ENCODE measurements at places on chromosomes 3 and 15.

DNA sequence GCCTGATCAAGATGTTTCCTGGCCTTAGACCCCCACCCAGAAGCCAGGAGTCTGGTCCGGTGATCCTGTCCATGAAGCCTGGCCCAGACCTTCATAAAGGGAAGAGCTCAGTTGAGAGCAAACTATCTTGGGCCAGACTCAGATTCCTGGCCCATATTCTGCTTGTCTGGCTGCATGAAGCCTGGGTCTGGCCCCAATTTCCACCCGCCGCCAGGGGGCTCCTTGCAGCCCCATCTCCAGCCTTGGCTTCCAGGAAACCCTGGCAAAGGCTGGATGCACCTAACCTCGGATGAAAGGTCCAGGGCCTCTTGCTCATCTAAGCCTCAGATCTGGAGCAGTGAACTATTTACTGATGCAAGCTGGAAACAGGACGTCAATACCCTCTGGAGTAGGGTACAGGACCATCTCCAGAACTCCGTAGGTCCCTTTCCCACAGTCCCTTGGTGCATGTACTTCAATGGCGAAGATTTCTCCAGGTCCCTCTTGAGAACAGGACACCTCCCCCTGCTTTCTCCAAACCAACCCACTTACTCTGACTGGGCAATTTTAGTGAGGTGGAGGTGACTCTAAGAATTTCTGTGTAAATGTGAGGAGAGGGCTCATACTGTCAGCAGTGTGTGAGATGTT is 5.6 kb downstream of the FOXL2 start:
- DNase-seq: no peak

DNA sequence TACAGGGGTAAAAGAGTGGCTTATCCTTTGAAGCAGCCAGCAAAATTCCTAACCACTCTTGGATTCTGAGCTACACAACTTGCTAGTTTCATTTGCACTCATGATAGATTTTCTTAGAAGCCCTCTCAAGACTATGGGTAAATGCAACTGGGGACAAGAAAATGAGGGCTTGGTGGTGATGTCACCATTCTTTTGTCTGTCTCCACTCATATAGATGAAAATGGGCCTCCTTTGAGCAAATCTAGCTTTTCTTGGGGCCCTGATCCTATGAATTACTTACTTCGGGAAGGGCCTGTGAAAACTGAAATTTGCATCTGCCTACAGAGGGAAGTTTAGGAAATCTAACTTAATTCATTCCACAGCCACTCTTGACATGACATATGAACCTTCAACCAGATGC is 486.3 kb downstream of the MAGI1 start:
- DNase-seq: no peak

DNA sequence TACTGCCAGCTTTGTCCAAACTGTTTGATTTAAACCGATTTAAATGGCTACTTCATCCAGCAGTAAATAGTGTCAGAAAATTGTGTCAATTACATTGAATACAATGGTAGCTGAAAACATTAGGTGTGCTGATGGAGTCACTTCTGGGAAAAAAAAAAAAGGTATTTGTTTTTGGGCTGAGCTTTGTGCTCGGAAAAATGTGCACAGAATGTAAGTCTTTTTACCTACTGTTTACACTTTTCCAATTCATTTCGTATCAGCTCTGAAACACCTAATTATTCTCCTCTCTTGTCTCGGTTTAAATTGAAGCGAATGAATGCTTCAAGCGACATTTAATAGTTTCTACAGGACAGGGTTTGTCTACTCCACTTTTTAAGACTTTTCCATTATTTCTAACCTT is 1078.4 kb downstream of the ROBO1 start:
- DNase-seq: no peak

DNA sequence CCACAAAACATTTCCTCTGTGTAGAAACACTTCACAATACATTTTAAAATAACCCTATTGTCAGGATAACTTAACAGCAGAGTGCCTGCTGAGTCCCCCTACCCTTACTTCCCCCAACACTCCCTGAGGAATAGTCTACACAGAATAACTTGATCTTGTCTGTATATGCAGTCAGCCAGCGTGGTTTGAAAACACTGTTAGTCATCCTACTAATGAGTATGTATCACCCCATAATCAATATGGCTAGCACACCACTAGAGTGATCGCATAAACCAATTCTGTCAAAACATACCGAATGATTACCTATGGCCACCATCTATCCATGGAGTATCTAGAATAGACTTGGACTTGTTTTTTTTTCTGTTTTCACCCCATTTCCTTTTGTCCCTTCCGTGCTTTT is 152.7 kb upstream of the NECTIN3 start:
- no peak for DNase-seq

- DNase-seq: no peak
Observed at GRCh38 chr3:83622526-83622925, 1336.3 kb upstream of the CADM2 start.

GRCh38 chr3:40476478-40477470 is at the start of gene ZNF619:
ZNF619 (plus strand) TSS chr3:40477122; CDS start chr3:40477980, 858 bp downstream.
- peak; percentile 35 for DNase-seq

- no peak for DNase-seq
Observed at GRCh38 chr3:89227634-89228033, 120.2 kb downstream of the EPHA3 start.

DNA sequence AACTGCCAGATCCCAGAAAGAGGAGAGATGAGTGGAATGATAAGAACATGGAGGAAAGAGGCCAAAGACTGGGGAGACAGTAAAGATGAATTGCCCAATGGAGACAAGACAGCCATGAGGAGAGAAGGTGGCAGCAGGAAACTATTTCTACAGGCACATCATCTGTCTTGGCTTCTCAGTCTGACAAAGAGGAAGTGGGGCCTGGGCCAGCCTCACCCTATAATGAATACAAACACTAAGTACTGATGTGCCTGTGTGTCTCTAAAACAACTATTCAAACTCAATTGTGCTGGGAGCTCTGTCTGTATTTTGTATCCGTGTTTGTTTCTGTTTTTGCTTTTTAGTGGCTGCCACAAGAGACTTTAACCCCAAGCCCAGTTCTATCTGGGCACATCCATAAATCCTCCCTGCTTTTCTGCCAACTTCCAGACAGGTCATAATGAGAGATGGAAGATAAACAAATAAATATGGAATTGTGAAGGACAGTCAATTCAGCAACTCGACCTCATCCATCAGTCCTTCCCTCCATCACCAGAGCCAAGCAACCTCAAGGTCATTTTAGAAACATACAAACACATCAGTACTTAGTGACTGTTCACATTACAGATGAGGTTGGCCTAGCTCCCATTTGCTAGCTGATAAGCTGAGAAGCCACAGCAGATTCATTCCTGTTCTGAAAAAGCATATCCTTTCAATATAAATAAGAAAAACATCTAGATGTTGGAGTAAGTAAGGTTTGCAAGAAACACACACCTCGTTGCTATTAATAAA is 116.7 kb downstream of the CADPS start:
- DNase-seq: no peak

DNA sequence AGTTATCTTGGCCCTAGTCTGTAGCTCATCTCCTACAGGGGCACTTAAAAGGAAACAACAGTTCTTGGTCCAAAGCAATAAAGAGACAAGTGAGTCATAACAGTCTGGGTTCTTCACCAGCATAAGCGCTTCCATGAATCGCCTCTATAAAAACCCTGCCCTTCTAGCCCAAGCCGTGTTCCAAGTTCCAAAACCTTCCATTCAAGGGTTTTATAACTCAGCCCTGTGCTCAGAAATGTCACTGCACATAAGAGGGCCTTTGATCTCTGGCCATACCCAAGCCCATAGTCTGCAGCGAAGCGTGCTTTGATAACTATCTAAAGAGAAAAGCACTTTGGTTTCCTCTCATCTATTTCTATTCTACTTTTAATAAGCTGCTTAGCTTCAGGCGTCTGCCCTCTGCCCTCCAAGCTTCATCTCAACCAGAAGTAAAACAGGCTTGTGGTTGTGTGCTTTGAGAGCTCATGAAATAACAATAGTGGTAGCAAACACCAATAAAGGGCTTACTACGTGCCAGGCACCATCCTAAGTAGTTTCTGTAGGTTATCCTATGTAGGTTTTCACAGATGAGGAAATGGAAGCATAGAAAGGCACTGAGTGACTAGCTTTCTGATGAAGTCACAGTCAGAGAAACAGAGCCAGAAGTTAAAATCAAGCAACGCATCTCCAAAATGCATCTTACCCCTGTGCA is 64.0 kb upstream of the AKAP13 start:
- DNase-seq: no peak

DNA sequence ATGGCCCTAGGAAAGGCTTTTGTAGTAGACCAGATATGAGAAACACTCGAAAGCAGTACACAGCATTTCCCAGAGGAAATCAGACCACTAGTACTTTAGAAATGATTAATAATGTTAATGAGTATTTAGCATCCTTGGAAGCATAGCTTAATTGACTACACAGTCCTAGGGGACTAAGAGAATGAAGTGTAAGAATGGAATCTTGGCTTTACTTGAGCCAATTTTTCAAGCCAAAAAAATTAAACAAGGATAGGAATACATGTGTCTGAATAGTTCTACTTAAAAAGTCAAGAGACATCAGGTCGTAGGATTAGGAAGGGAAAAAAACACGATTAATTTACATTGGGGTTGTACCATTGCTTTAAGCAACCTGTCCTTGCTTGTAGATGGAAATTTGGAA is 38.2 kb downstream of the DPPA2 start:
- no peak for DNase-seq

GRCh38 chr3:120471643-120472042 is 20.9 kb upstream of the FSTL1 start:
- no peak for DNase-seq

GRCh38 chr15:61032600-61033286 is 196.4 kb downstream of the RORA start:
- no peak for DNase-seq

DNA sequence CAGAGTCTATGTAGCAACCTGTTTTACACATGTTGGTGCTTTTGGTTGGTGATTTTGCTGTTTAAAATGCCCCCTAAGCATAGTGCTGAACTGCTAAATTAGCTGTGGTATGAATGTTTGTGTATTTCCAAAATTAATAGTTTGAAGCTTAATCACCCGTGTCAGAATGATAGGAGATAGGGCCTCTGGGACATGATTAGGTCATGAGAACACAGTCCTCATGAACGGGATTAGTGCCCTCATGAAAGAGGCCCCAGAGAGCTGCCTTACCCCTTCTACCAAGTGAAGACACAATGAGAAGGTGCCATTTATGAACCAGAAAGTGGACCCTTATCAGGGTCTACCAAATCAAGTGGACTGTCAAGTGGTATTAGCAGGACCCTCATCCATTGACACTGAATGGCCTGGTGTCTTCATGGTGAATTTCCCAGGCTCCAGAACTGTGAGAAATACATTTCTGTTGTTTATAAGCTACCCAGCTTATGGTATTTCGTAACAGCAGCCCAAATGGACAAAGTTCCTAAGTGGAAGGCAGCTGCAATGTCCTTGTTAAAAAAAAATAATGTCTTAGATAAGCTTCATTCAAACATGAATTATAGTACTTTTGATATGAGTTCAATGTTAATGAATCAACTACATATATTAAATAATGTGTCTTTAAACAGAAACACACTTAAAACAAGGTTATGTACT is 37.7 kb upstream of the FRMD4B start:
- no peak for DNase-seq

DNA sequence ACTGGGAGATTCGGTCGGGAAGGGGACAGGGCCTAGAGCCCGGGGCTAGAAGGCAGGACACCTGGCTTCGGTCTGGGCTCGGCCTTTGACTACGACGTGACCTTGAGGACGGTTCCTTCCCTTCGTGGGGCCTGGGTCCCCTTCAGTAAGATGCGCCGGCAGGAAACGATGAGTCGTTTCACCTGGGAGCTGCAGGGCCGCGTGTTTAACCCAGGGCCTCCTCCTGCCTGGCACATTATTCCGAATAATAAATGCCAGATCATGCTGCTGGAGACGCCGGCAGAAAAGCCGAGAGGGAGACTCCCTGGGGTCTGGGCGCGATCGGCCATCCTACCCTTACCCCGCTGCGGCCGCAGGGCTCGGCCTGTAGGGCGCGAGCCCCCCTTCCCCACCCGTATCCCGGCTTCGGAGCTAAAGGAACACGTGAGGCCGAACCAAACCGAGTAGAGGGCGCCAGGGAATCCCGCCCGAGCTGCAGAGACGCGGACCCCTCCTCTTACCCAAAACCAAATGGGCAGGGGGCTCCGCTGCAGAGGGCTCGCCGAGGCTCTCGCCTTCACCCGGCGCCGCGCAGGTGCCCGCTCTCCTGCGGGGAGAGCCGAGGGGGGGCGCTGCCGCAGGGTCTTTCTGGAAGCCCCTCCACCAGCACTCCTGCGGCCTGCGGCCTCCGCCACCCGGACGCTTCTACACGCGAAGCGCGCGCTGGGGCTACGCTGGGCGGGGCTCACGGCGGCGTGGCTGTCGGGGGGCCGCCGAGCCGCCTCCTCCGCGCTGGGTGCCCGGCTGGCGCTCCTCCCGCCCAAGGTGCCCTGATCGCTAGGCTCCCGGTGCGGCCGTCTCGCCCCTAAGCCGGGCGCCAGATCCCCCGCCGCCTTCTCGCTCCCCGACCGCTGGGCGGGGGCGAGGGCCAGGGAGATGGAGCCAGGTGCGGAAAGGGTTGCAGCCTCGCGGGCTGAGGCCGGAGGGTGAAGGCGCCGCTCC is at the start of gene BDH1:
Gene BDH1, minus strand, starts transcription at position 688 of the 981 bp plus-strand sequence. CDS start 9,525 bp downstream, outside the sequence.
- peak; percentile 22 for DNase-seq

DNA sequence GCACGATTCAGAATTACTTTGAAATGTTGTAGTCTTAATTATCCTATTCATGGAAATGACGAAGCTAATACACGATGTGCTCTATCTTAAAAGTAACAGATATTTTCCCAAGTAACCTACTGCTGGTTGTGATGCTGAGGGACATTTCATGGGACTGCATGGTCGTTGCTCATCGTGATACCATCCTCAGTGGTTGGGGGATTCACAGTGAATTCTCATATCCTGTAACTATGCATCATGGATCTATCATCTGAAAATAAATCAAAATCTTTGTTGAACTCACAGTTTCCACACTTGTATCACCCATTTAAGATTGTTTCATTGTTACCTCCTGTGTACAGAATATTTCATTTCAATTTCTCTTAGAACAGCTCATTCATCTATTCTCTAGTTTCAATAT is 84.7 kb downstream of the OPA1 start:
- no peak for DNase-seq

- no peak for DNase-seq
Observed at GRCh38 chr3:15206662-15207576, 873 bp downstream of the CAPN7 start.

- no peak for DNase-seq
Observed at GRCh38 chr3:40201770-40202169, 107.7 kb upstream of the EIF1B start.

DNA sequence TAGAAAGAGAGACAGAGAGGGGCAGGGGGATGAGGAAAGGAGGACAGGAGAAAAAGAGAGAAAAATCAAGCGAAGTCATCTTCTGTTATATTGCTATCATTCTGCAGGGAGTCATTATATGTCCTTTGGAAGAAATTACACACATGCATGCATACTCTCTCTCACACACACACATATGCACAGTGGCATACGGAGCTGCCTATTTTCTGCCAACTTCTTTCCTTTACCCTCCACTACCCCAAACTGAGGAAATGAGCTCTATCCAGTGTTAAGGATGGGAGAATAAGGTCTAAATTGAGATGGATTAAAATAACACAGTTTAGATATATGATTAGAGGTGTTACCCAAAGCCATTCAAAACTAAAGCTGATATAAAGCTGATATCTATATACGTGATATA is 48.8 kb downstream of the PDZRN3 start:
- no peak for DNase-seq

All from stimulated activated CD8-positive, alpha-beta memory T cell treated with anti-CD3 and anti-CD28 coated beads, Interleukin-2, amount 100 ng/mL, for 1 hour (primary cell).